ENCODE measurements at places on chromosomes 2 and 18.
A peak's percentile ranks its signal among the peaks of the same experiment; 100 is the strongest.

DNA sequence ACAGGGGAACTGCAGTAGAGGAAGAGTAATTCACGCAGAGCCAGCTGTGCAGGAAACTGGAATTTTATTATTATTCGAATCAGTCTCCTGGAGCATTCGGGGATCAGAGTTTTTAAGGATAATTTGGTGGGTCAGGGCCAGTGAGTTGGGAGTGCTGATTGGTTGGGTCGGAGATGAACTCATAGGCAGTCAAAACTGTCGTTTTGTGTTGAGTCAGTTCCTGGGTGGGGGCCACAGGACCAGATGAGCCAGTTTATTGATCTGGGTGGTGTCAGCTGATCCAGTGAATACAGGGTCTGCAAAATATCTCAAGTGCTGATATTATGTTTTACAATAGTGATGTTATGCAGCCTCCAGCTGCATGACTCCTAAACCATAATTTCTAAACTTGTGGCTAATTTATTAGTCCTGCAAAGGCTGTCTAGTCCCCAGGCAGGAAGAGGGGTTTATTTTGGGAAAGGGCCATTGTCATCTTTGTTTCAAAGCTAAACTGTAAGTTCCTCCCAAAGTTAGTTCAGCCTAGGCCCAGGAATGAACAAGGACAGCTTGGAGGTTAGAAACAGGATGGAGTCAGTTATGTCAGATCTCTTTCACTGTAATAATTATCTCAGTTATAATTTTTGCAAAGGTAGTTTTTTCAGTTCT, 67.0 kb downstream of the ASAP2 start:
- DNase-seq = no peak

- DNase-seq = peak; percentile 6
These were observed 592.7 kb upstream of the VRK2 start for GRCh38 chr2:57453945-57454344.

DNA sequence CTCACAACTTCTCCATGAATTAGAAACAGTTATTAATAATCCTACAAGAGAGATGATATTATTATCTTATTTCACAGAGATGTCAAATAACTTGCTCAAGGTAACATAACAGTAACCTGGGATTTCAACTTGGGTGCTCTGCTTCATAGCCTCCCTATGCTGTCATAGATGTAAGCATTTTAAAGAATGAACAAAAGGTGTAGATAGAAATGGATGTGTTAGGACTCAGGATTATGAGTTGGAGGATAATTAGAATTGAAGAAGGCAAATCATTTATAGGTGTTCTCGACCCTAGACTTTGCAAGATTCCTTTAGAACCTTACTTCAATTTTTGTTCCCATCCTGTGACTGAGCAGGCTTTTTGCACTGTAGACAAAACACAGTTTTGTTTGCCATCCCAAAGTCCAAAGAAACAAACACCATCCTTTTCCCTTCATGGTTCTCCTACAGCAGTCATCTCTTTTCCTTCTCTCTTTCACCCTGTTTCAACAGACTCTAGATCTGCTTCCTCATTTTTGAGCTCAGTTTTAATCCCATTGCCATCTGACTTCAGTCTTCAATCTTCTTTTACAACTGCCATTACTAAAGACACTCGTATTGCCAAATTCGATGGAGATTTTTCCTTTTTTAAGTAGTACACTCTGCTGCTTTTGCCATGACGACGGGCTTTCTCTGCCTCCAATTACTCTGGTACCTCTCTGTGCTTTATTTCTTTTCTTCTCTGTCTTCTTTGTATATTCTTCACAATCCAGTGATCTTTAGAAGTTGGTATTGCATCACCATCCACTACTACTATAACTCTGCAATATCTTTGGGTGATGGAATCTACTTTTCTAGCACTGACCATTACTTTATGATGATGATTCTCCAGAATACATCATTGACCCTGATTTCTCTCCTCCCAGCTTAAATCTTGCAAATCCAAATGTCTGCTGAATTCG, 4.5 kb downstream of the HNMT start:
- no peak for DNase-seq

DNA sequence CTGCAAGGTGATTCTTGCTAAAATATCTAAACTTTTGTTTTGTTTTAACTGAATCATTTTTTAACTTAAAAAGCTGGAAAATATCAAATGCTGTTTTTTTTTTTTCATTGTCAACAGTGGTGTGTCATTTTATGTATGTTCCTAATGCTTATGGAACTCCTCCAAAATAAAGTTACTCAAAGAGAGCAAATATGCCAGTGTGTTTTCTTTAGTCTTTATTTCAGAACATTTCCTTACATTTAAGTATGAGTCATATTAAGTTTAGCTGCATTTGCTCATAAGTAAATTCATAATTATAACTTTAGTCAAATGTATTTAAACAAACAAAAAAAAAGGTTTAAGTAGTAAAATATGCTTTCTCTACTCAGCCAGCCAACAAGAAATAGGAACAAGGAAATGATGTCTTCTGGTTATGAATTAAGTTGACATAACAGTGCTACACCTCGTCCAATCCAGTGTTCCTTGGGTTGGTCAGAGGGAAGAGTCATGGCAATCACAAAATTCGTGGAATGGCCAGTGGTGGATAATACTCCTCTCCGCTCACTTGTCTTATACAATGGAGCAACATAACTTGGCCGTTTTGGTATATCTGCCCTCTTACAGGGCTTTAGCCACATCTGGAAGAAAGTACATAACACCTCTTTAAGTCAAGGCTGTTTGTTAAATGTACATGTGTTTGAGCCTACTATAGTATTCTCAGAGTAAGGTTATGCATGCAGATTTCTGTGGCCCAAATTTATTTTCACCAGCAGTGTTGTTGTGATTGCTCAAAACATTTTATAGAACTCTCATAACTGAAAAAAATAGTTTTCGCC, 80.7 kb downstream of the SLC39A10 start:
- peak; percentile 15 for DNase-seq

DNA sequence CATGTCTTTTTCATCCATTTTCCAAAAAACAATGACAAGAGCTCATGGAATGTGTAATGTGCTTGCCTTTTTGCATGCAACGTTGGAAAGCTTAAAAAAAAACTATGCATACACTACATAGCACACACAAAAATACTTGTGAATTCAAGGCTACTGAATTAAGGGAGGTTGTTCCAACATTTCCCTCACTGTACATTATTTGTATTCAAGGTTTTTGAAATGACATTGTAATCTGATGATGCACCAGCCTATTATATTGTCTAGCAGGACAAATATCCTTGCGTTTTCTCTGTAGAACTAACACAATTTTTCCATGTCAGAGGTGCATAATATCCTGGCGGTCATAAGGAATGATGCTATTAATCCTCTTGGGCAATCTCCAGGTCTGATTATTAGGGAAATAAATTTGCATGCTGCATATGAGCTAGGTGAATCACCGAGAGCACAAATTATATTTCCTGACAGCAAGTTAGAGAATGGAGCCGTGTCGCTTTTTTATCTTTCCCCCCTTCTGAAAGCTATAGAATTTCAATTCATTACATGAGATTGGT, 836.9 kb upstream of the FANCL start:
- DNase-seq = no peak

GRCh38 chr2:24049485-24050021, at the start of gene FKBP1B:
FKBP1B (plus strand) TSS chr2:24049741; CDS start chr2:24049850, 109 bp downstream.
- DNase-seq = peak; percentile 55

DNA sequence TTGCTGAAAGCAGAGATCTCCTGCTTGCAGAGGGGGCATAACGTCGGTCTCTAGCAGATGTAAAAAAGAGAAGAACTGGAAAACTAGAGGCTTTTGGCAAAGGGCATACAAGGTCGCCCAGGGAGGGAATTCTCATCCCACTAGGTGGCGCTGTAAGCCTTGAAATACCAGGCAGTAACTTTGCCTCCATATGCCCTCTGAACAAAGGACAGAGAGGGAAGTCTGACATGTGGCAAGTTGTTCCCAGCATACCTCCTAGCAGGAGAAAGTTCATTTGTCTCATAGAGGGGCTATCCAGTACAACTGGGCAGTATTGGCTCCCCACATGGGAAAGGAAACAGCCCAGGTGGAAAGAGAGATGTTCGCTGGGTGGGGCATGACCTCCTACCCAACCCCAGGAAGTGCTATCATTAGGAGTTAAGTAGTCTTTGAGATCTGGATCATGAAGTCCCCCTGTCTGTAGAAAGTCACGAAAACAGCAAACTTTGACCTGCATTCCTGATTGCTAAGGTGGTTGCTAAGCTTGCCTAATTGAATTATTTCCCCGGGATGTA, 39.9 kb downstream of the STK17B start:
- DNase-seq = peak; percentile 77

GRCh38 chr2:26982102-26982742, 11.8 kb downstream of the MAPRE3 start:
- peak; percentile 83 for DNase-seq
